ENCODE measurements at places on chromosomes 16 and 17.

- H3K36me3 ChIP-seq = no peaks in the 10 kb centered on the region
- peak; percentile 16 for DNase-seq
- no peaks in the 10 kb centered on the region for H3K4me1 ChIP-seq
- H3K27me3 ChIP-seq = no peaks in the 10 kb centered on the region
- no peak overlapping the region for H3K27ac ChIP-seq
Measured at GRCh38 chr16:456891-457483, 31.5 kb downstream of the RAB11FIP3 start.

DNA sequence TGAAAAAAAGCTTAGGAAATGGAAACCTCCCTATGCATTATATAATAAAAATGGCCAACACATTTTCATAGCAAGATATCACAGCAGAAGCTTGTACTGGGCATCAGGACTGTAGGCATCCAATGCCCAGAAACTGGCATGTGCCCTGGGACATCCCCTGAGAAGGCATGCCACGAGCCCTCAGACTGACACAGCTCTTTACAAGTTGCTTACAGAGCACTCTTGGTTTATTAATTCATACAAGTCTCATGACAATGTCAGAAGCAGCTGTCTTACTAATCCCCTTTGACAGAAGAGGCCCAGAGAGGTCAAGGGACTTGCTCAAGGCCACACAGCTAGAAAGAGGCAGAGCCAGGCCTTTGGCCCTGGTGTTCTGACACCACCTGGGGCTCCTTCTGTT is 5.6 kb upstream of the CCL2 start:
- no peak overlapping the region for H3K27ac ChIP-seq
- H3K36me3 ChIP-seq = no peaks in the 10 kb centered on the region
- no peak overlapping the region for H3K4me3 ChIP-seq
- H3K27me3 ChIP-seq = peaks cover 33% of the 10 kb centered on the region

GRCh38 chr17:1972487-1973160 is 52.5 kb downstream of the RTN4RL1 start:
- H3K4me3 ChIP-seq = no peak overlapping the region
- DNase-seq = no peak
- no peaks in the 10 kb centered on the region for H3K36me3 ChIP-seq

DNA sequence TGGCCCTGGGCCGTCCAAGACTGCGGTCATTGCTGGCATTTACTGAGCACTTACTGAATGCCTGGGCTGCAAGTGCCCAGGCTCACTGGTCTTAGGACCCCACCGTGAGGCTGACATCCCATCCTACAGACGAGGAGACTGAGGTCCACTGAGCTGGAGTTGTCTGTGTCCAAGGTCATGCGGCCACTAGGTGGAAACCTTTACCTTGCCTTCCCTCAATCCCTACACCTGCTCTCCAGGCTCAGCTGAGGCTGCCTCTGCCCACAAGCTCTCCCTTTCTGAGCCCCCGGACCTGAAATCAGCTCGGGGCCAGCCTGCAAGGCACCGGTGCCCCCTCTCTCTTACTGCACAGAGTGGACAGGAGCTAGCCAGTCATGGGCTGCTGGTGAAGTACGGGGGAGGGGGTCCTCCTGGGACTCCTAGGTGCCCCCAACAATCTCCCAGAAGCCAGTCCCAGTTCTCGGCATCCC is 1.5 kb downstream of the CASKIN1 start:
- no peak overlapping the region for H3K4me3 ChIP-seq
- peak; percentile 59 for DNase-seq
- H3K36me3 ChIP-seq = no peaks in the 10 kb centered on the region
- H3K27ac ChIP-seq = no peak overlapping the region
- H3K27me3 ChIP-seq = peaks cover 35% of the 10 kb centered on the region

DNA sequence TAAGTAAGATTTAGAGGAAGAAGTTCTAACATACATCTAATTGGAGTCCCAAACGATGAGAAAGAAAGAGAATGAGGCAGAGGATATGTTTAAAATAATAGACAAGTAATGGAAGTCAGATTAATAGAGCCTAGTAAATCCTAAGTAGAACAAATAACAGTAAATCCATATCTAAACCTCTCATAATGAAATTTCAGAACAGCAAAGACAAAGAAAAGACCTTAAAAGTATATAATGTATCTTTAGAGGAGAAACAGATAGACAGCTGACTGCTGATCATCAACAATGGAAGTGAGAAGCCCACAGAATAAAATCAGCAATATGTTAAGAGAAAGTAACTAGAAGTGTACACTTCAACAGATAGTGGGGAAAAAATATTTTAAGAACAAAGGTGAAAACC is 536.2 kb upstream of the ZFHX3 start:
- H3K4me1 ChIP-seq = no peaks in the 10 kb centered on the region
- no peak for DNase-seq
- H3K36me3 ChIP-seq = no peaks in the 10 kb centered on the region
- H3K27me3 ChIP-seq = peaks cover 11% of the 10 kb centered on the region
- H3K27ac ChIP-seq = no peak overlapping the region
- no peak overlapping the region for H3K4me3 ChIP-seq

DNA sequence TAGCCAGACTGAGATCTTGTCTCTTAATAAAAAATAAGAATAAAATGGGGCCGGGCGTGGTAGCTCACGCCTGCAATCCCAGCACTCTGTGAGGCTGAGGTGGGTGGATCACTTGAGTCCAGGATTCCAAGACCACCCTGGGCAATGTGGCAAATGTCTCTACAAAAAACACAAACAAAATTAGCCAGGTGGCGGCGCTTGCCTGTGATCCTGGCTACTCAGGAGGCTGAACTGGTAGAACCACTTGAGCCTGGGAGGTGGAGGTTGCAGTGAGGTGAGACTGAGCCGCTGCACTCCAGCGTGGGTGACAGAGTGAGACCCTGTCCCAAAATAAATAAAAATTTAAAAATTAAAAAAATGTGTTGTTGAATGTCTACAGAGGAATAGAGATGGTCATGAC is 2.9 kb upstream of the DEF8 start:
- peaks cover 31% of the 10 kb centered on the region for H3K27me3 ChIP-seq
- no peaks in the 10 kb centered on the region for H3K36me3 ChIP-seq
- no peak overlapping the region for H3K27ac ChIP-seq
- no peaks in the 10 kb centered on the region for H3K4me1 ChIP-seq
- no peak overlapping the region for H3K4me3 ChIP-seq
- DNase-seq = peak; percentile 53

- H3K36me3 ChIP-seq = peaks cover 43% of the 10 kb centered on the region
- no peak overlapping the region for H3K27ac ChIP-seq
- H3K4me3 ChIP-seq = no peak overlapping the region
- no peak for DNase-seq
- no peaks in the 10 kb centered on the region for H3K4me1 ChIP-seq
Measured at GRCh38 chr17:51189162-51189561, 23.0 kb downstream of the NME2 start.

- no peak for DNase-seq
- H3K4me1 ChIP-seq = no peaks in the 10 kb centered on the region
- peaks cover 10% of the 10 kb centered on the region for H3K27me3 ChIP-seq
- no peak overlapping the region for H3K27ac ChIP-seq
- H3K4me3 ChIP-seq = no peak overlapping the region
Measured at GRCh38 chr16:86529160-86529559, 18.8 kb downstream of the FOXF1 start.

- no peak for DNase-seq
- no peak overlapping the region for H3K4me3 ChIP-seq
- peaks cover 61% of the 10 kb centered on the region for H3K4me1 ChIP-seq
- no peaks in the 10 kb centered on the region for H3K27me3 ChIP-seq
- peak overlapping the region; percentile 90 for H3K27ac ChIP-seq
Measured at GRCh38 chr16:54026456-54026855, 260.1 kb downstream of the IRX3 start.

GRCh38 chr17:57505841-57506773 is 239.0 kb downstream of the CCDC182 start:
- H3K4me1 ChIP-seq = no peaks in the 10 kb centered on the region
- no peak overlapping the region for H3K27ac ChIP-seq
- H3K27me3 ChIP-seq = peaks cover 25% of the 10 kb centered on the region
- H3K36me3 ChIP-seq = no peaks in the 10 kb centered on the region
- no peak for DNase-seq

GRCh38 chr16:31083981-31084380 is 4.8 kb downstream of the PRSS53 start:
- no peaks in the 10 kb centered on the region for H3K27me3 ChIP-seq
- no peak overlapping the region for H3K4me3 ChIP-seq
- H3K27ac ChIP-seq = no peak overlapping the region
- H3K36me3 ChIP-seq = peaks cover 5% of the 10 kb centered on the region
- H3K4me1 ChIP-seq = no peaks in the 10 kb centered on the region

All from PC-9 (cell line).